EH (cell line): ENCODE measurements at places on chromosomes 3 and 15.

DNA sequence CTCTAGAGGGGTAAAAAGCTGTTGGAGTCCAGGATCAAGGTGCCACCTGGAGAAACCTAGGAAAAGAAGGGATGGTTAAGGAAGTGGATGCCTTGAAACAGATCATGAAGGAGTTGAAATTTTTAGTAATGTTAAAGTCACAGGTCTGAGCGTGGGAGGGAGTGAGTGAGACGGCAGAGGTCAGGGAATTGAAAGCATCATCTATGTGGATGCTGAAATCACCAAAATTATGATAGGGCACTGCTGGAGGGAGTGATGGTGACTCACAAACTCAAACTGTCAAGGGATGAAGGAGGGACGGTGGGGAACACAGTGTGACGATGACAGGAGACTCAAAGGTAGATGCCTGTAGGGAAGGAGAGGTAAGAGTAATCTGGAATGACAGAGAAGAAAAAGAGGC, 205.7 kb downstream of the OSBPL10 start:
- DNase-seq, result no peak

DNA sequence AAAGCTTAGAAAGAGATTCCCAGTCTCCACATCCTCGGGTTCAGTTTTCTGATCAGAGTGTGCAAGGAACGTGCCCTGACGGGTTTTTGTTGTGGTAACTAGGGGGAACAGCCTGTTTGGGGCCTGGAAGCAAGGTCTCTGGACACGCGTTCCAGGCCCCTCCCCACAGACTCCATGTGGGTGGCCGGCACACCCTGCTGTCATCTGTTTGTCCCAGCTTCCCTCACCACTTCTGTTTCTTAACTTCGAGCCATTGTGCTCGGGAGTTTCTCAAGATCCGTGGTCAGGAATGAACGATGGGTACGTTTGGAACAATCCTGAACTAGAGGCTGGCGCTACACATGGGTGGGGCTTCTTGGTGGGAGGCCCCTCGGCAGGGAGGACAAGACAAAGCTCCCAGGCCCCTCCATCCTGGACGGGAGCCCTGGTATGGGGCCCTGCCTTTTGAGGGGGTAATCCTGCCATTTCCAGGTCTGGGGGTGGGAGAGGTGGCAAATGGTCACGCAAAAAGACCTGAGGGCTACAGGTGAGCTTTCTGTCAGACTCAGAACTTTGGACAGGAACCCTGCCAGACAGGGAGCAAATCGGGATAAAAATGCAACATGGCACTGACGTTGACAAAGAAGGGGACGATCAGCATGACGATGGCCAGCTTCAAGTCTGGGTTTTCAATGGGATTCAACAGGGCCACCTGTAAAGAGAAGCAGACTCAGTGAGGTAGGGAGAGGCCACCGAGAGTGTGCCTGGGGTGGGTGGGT, 8.5 kb upstream of the MUSTN1 start:
- no peak for DNase-seq

- DNase-seq, result no peak
These were observed 244.4 kb downstream of the OPA1 start for GRCh38 chr3:193837347-193837827.

- no peak for DNase-seq
These were observed 303.6 kb downstream of the LSAMP start for GRCh38 chr3:116141724-116142123.

- peak; percentile 16 for DNase-seq
These were observed 744.0 kb upstream of the SGO1 start for GRCh38 chr3:20930034-20930433.

GRCh38 chr15:79878078-79878705, 18.6 kb downstream of the MTHFS start:
- no peak for DNase-seq

- DNase-seq, result no peak
These were observed 24.6 kb downstream of the EEFSEC start for GRCh38 chr3:128177865-128178264.

DNA sequence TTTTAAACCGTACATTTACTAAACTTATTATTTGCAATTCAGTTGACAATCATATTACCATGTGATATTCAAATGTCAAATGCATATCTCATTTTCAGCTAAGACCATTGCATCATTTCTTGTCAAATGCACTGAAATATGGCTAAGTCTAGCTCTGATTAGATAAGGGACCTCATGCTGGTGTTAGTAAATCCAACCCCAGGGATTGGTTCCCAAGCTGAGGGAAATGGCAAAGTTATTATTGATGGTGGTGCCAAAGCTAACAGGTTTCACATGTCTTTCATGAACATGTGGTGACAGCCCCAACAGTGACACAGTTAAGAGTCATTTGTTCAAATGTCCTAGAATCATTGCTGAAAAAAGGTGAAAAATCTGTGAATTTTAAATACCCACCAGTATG, 641.1 kb downstream of the MECOM start:
- no peak for DNase-seq

- DNase-seq, result no peak
These were observed 87.5 kb upstream of the MITF start for GRCh38 chr3:69651765-69652164.
